ENCODE measurements at places on chromosomes 5 and 9. TPM values are rescaled to one million over a fixed set of nuclear protein-coding genes. Genes with fewer than 3 reads are reported as not detected.

DNA sequence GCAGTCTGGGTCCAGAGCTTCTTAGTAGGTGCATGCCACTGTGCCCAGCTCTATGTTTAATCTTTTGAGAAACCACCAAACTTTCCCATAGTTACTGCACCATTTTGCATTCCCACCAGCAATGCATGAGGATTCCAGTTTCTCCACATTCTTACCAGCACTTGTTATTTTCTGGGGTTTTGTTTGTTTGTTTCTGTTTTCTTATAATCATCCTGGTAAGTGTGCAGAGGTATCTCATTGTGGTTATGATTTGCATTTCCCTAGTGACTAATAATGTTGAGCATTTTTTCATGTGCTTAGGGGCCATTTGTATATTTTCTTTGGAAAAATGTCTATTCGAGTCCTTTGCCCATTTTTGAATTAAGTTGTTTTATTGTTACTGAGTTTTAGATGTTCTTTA lies 11.4 kb downstream of the FOXE1 start:
- H3K4me1 ChIP-seq: no peaks in the 10 kb centered on the region
- no peaks in the 10 kb centered on the region for H3K36me3 ChIP-seq
- H3K27ac ChIP-seq: no peak overlapping the region
- H3K4me3 ChIP-seq: no peak overlapping the region

DNA sequence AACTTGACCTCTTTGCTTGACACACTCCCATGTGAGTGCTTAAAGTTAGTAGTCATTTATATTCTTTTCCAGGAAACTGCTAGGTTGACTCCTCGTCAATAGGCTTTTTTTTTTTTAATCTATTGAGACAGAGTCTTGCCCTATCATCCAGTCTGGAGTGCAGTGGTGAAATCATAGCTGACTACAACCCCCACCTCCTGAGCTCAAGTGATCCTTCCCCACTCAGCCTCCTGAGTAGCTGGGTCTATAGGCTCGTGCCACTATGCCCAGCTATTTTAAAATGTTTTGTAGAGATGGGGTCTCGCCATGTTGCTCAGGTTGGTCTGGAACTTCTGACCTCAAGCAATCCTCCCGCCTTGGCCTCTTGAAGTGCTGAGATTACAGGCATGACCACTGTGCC lies 34.9 kb downstream of the DMRT1 start:
- peaks cover 4% of the 10 kb centered on the region for H3K27me3 ChIP-seq
- no peaks in the 10 kb centered on the region for H3K36me3 ChIP-seq
- no peak overlapping the region for H3K4me3 ChIP-seq
- no peak overlapping the region for H3K27ac ChIP-seq
- DNase-seq: no peak
- no peaks in the 10 kb centered on the region for H3K4me1 ChIP-seq

DNA sequence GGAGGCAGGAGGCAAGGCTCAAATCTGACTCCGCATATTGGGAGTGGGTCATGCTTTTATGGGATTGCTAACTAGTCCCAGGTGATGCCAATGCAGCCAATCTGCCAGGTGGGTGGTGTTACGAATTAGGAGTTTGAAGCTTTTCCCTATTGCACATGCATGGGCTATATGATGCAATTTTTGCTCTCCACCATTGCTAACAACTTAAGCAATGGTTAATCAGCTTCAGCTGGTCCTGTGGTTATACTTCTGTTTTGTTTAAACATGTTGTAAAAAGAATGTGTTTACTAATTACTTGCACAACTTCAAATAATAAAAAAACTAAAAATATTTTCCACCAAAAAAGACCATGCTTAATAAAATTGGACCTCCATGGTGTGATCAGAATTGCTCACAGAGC lies 55.7 kb downstream of the SHC3 start:
- no peak for DNase-seq
- H3K27ac ChIP-seq: no peak overlapping the region
- no peaks in the 10 kb centered on the region for H3K27me3 ChIP-seq
- no peaks in the 10 kb centered on the region for H3K36me3 ChIP-seq

Gene IFNE
- not detected for total RNA-seq

Gene FOXD1
- total RNA-seq: 0.49 TPM

Gene PCDHB4
- total RNA-seq: 3.9 TPM
